Dorsolateral prefrontal cortex (tissue), 122 donors: ENCODE measurements at places on chromosomes 2 and 18. TPM values are rescaled to one million over a fixed set of nuclear protein-coding genes. Genes with fewer than 3 reads are reported as not detected.

LIMS3 gene
- total RNA-seq: not detected

GRP gene
- not detected for total RNA-seq

SH2D6 gene
- total RNA-seq: 3.2 TPM

CKAP2L gene
- total RNA-seq: 0.50 TPM

MYCN gene
- total RNA-seq: 8.8 TPM

CHRNG gene
- total RNA-seq: not detected

UGT1A8 gene
- not detected for total RNA-seq

SERPINB3 gene
- total RNA-seq: not detected

DES gene
- total RNA-seq: 0.82 TPM

RNF152 gene
- 24.8 TPM for total RNA-seq

NEB gene
- total RNA-seq: 6.3 TPM

ENOSF1 gene
- total RNA-seq: 24.7 TPM

CFAP65 gene
- 1.0 TPM for total RNA-seq

CABLES1 gene
- 62.6 TPM for total RNA-seq

PTRHD1 gene
- 20.2 TPM for total RNA-seq

PAX3 gene
- not detected for total RNA-seq

IL36G gene
- not detected for total RNA-seq

ALPP gene
- total RNA-seq: not detected

CAD gene
- total RNA-seq: 21.9 TPM

GREB1 gene
- 37.4 TPM for total RNA-seq

UGT1A4 gene
- total RNA-seq: not detected

OBSL1 gene
- total RNA-seq: 76.3 TPM

RBKS gene
- 3.3 TPM for total RNA-seq

AGXT gene
- not detected for total RNA-seq

CCDC148 gene
- 7.4 TPM for total RNA-seq

GBX2 gene
- total RNA-seq: not detected

POTEC gene
- not detected for total RNA-seq

LYPD6B gene
- total RNA-seq: 3.0 TPM

ZC3H8 gene
- total RNA-seq: 25.4 TPM

OR6B2 gene
- not detected for total RNA-seq

EPG5 gene
- 49.1 TPM for total RNA-seq

SAG gene
- total RNA-seq: 0.07 TPM

CBLN2 gene
- total RNA-seq: 101 TPM

GNAL gene
- total RNA-seq: 38.1 TPM

CDK15 gene
- total RNA-seq: not detected

GLI2 gene
- 2.4 TPM for total RNA-seq

INO80D gene
- 34.0 TPM for total RNA-seq

TTL gene
- 63.2 TPM for total RNA-seq

TLX2 gene
- 3.4 TPM for total RNA-seq
